Left ventricle myocardium inferior (tissue), 1 donor: ENCODE measurements at places on chromosomes 3 and 15.

DNA sequence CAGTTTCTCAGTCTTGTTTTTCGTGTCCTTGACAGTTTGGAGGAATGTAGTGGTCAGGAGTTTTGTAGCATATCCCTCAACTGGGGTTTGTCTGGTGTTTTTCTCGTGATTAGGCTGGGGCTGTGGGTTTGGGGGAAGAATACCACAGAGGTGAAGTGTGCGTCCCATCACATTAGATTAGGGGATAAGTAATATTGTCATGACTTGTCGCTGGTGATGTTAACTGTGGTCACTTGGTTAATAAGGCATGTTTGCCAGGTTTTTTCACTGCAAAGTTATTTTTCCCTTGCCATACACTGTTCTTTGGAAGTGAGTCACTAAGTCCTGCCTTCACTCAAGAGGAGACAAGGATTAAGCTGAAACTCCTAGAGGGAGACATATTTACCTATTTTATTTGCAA is 39.1 kb downstream of the PAK2 start:
- H3K27me3 ChIP-seq = no peaks in the 10 kb centered on the region
- no peak overlapping the region for H3K4me3 ChIP-seq
- H3K36me3 ChIP-seq = peaks cover 14% of the 10 kb centered on the region
- no peak overlapping the region for H3K27ac ChIP-seq
- no peak for DNase-seq
- peaks cover 45% of the 10 kb centered on the region for H3K4me1 ChIP-seq

GRCh38 chr15:67022587-67023105 is 42.8 kb upstream of the SMAD3 start:
- no peak for DNase-seq
- H3K4me3 ChIP-seq = no peak overlapping the region
- H3K36me3 ChIP-seq = no peaks in the 10 kb centered on the region
- H3K27ac ChIP-seq = no peak overlapping the region
- H3K27me3 ChIP-seq = no peaks in the 10 kb centered on the region
- H3K4me1 ChIP-seq = peaks cover 38% of the 10 kb centered on the region

- H3K27ac ChIP-seq = no peak overlapping the region
- no peak overlapping the region for H3K4me3 ChIP-seq
- H3K36me3 ChIP-seq = peaks cover 30% of the 10 kb centered on the region
- DNase-seq = no peak
- H3K4me1 ChIP-seq = peaks cover 73% of the 10 kb centered on the region
These were observed 16.9 kb downstream of the RFTN1 start for GRCh38 chr3:16496408-16497222.

DNA sequence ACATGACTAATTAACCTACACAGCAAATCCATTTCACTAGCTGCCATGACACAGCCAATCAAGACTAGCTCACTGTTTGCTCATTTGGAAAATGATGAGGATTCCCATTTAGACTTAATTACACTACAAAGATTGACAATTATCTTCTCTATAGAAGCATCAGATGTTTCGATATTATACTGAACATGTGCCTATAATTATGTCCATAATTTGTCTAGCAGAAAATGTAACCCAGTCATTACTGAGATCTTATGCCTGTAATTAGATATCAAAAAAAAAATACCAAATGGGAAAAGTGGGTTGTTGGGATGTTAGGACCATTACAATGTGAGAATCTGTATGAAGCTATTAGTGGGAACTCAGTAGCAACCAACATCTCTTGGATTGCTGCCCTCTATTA is 344.2 kb upstream of the MCTP2 start:
- no peaks in the 10 kb centered on the region for H3K36me3 ChIP-seq
- H3K4me1 ChIP-seq = peaks cover 6% of the 10 kb centered on the region
- no peak for DNase-seq
- H3K27me3 ChIP-seq = peaks cover 5% of the 10 kb centered on the region

DNA sequence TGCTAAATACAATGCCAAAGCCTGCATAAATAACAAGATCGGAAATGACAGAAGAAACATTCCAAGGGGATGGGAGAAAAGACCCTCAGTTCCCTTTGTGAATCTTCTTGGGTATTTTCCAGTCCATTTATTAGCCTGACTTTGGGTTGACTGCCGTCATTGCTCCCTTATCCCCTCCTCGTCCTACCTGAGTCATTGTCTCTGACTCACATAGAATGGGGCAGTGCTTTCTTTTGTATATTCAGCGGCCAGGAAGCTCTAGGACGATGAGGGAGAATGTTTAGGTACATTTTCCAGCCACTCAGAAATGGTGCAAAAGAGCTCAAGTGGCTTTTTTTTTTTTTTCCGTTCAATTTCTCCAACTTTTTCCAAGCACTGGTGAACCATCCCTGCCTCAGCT is 71.6 kb downstream of the KAT2B start:
- H3K4me3 ChIP-seq = no peak overlapping the region
- peaks cover 52% of the 10 kb centered on the region for H3K36me3 ChIP-seq
- H3K27ac ChIP-seq = no peak overlapping the region
- H3K4me1 ChIP-seq = no peaks in the 10 kb centered on the region
- DNase-seq = no peak
- H3K27me3 ChIP-seq = no peaks in the 10 kb centered on the region
